ENCODE measurements at places on chromosomes 4 and X.

DNA sequence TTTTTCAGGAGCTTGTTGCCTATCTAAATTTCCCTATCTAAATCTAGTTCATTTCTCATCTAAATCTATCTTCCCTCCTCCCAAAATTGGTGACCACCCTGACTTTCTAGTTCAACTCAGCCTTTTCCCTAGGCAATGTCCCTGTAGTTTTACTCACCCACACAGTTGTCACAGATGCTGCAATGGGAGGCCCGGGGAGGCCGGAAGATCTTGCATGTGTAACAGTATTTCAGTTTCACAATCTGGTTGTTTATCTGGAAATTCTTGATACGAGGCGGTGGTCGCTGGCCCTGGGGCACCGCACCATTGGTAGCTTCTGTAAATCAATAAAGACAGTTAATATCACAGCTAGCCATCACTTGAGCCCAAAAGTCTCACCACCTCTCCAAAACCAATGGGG lies 20.2 kb downstream of the ZDHHC9 start:
- no peak for DNase-seq

GRCh38 chr4:70938086-70938485 lies 35.9 kb downstream of the MOB1B start:
- DNase-seq = no peak

DNA sequence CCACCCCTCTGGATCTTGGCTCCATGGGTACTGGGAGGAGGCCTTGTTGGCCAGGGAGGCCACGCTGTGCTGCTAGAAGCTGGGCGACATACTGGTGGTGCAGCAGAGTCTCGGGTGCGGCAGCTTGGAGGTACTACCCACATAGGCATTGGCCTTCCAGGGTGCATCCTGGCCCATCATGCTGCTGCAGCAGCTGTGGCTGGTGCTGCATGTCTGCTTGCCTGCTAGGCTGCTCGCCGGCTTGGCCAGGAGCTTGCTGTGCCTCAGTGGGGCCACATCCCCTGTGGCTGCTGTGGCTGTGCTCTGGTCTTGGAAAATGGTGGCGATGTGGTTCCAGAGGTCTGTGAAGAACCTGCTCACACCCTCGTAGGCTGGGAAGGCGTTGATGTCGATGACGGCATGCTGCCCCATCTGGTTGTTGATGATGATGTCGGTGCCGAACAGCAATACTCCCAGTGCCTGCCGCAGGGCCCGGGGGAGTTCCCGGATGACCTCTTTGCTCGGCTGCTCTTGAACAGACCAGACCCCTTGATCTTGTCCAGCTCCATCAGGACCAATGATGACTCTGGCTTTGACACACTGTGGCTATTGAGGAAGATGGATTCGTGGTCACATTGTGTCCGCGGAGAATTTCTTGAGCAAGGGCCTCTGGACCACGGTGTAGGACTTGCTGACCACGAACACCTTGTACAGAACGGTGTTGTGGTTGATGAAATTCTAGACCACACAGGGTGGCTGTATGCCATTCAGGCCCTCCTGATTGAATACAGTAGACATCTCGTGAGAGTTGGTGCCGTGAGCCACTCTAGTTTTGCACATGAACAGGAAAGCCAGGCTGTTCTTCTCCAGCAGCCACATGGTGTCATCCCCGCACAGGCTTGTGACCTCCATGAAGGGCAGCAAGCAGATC lies 11.8 kb downstream of the RBM10 start:
- DNase-seq = no peak

DNA sequence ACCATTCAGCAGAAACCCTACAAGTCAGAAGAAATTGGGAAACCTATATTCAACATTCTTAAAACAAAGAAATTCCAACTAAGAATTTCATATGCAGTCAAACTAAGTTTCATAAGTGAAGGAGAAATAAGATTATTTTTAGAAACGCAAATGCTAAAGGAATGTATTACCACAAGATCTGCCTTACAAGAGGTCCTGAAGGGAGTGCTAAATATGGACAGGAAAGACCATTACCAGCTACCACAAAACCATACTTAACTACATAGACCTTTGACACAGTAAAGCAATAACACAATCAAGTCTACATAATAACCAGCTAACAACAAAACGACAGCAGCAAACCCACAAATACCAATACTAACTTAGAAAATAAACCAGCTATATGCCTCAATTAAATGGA lies 169.3 kb upstream of the FGF16 start:
- DNase-seq = no peak

GRCh38 chr4:87734084-87734483 lies 65.3 kb upstream of the IBSP start:
- no peak for DNase-seq

- no peak for DNase-seq
Measured at GRCh38 chr4:76957004-76957738, 7.6 kb downstream of the SEPTIN11 start.

- no peak for DNase-seq
Measured at GRCh38 chr4:131159261-131159660, 1989.8 kb upstream of the PCDH10 start.

DNA sequence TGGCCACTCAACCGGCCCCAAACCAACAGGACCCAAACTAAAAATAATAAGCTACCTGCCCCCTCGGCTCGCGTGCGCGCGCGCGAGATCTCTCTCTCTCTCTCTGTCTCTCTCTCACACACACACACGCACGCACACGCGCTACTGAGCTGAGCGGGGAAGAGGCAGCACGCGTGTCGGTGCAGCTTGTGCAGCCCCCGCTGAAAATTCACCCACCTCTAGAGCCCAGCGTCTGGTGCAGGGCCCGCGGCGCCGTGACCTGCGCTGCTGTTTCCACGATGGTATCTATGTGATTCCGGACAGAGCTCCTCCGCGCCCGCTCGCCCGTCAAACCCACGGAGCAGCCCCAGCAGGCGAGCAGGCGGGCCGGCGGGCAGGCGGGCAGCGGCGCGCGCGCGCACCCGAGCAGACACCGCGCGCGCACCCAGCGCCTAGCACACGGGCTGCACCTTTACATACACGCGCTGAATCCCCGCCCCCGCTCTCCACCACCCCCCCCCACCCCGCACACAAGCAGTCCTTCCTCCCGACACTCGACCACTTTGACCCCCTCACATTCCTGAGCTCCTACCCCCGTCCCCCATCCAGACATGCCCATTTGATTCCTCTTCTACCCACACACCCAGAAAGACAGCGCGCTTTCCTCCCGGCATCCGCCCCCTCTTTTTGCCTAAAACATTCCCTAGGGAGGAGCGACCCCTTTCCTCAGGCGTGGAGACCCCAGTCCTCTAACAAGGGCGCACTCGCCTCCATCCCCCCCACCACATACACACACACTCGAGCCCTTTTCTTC lies 1.0 kb downstream of the SLITRK4 start:
- no peak for DNase-seq

DNA sequence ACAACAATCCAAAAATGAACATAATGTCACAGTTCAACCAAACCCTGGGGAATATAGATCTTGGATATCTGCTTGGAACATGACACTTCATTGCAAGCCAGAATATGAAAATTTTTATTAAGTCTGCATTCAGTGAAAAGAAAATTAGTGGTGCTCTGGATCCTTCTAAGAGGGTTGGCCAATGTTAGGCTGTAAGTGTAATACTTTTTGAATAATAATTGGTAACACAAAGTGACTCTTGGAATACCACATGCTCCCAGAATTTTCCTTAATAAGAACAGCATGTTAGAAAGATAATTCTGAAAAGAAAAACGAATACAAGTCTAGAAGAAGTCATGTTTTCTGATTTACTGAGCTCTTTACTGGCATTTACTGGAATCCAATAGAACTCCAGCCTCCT lies 175.8 kb downstream of the RASL11B start:
- DNase-seq = no peak

- no peak for DNase-seq
Measured at GRCh38 chrX:84133023-84133422, 55.0 kb downstream of the RPS6KA6 start.

DNA sequence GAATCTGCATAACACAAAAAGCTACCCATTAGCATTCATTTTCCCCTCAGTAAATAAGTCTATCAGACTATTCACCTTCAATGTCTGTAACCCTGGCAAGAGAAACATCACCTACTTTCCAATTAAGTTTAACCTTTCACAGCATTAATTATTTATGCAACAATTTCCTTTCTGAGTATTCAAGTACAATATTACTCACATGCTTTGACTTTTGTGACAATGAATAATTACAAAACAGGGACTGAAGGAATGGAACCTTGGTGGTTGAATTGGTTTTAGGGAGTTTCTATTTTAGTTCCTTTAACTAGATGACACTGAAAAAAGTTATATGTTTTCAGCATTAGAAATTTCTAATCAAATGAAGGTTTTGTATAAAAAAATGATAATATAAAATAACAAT lies 932.3 kb upstream of the EPHA5 start:
- DNase-seq = no peak

DNA sequence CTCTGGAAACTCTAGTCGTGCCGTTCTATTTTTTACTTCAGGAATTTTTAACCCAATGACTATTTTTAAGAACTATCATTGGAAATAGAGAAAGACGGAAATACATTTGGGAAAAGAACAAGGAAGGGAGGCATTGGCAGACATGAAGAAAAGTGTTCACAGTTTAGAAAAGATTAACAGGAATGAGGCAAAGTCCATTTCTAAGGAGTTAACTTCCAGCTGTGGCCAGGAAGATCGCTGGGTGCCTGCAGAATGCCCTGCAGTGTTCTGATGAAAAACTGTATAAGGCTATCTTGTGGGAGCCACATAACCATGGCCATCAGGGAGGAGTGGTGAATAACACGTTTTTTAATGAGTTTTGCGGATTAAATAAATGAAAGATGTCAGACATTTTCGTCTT lies 150.6 kb upstream of the VCX3A start:
- DNase-seq = no peak

- DNase-seq = no peak
Measured at GRCh38 chrX:39574178-39574577, 523.6 kb downstream of the BCOR start.

GRCh38 chrX:46645614-46646013 lies 72.0 kb downstream of the CHST7 start:
- no peak for DNase-seq

DNA sequence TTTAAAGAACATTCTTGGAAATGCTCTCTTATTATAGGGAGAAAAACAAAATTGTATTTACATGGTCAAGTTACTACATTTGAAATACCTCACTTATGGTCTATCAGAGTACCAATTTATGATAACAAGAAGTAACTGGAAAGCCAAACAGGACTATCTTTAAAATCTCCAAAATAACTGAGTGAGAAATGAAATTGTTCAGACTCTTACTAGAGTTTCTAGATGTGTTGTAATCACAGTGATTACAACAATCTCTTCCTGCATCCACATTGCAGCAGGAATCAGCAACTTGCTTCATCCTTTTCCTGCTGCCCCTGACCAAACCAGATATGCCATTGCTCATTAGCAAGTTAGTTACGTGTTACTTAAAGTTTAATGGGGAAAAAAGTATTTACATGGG lies 245.2 kb upstream of the SMIM31 start:
- no peak for DNase-seq

DNA sequence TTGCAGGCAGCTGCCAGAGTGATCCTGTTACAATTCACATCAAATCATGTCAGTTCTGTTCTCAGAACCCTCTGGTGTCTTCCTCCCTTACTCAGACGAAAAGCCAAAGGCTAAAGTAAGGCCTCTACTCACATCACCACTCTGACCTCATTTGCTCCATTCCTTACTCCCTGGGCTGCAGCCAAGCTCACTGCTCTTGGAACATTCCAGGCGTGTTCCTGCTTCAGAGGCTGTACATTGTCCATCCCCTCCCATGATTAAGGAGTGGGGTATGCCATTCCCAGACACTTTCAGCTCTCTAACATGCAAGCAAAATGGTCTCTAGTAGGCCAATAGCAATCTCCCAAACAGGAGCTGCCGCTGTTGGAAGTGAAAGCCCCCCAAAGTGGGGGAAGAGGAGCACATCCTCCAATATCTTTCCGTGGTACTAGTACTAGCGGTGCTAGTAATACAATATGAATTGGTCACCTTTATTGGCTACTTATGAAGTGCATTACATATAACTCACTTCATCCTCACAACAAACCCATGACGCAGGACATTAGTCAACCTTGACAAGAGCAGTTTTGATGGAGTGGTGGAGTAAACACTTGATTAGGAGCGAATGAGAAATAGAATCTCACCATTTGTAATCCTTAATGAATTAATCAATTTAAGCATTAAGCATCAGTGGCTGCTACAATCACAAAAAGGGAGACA lies 15.0 kb downstream of the GAB3 start:
- DNase-seq = no peak

DNA sequence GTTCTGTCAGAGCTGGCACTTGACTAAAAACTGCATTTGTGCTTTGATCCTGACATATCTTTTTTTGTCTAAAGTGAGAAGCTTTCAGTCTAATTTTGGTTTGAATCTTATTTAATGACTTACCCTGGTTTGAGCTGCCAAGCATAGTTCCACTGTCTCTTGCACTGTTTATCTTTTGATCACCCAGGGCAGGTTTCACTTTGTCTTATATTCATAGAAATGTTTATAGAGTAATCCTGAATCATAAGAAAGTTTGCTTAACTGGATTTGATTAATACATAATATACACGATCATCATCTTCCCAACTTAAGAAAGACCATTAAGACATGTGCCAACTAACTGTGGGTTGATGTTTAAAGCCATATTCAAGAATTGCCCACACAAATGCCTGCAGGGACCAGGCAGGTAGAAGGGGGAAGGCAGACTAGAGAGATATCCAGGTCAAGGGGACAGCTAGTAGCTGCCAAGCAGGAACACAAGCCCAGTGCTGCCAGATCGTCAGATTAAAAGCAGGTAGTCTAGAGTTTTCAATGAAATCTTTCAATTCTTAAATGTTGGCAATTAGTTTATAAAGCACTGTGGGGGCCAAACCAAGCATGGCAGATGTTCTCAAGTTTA lies 1.9 kb downstream of the GK start:
- no peak for DNase-seq
